ENCODE measurements at places on chromosomes 1 and 21.

DNA sequence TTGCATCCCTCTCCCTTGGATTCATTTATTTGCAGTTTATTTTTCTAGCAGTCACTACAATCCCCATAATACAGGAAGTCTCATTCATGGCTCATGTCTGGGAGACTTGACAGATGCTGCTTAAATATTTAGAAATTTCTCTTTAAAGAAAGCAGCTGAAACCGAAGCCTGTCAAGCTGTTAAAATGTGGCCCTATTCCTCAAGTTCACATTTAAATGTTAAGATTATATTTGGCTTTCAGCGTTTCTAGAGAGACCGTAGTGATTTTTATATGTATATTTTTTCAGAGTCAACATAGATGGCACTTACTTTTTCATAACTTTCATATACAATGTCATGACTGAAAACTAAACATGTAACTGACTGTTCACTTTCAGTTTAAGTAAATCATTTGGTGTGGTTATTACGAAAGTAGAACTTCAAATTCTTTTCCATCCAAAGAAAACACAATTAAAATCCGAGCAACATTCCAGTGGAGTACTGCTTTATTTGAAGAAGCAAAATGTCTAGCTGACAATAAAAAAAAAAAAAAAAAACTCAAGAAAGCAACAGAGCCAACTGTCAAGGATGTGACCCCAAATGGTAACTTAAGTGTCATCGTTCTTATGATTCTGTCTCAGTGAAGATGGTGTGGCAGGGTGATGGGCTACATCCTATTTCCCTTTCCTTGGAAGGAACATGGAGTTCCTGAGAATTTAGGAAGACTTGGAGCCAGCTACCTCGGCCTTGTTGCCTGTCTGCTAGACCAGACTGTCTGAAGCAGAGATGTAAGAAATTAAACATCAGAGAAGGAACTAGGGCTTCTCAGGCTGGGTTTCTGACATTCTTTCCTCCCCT, 37.8 kb downstream of the MIS18A start:
- DNase-seq, result no peak

GRCh38 chr1:185268352-185268751, 48.7 kb downstream of the IVNS1ABP start:
- DNase-seq, result no peak

DNA sequence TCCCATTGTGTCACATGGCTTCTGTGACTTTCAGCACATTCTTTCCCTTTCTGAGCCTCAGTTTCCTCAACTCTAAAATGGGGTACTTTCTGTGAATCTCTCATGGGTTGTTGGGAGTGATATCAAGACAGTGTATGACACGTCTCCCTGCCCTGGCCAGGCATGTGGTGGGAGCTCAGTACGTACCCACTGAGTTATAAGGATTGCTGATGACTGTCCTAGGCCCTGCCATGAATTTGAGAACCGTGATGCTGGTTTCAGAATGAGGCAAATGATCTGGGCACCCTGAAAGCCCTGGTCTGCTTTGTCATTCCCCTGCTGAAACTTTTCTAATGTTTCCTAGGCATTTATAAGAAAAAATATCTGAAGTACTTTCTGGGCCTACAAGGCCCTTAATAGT, 3.6 kb downstream of the ZNF362 start:
- DNase-seq, result no peak

DNA sequence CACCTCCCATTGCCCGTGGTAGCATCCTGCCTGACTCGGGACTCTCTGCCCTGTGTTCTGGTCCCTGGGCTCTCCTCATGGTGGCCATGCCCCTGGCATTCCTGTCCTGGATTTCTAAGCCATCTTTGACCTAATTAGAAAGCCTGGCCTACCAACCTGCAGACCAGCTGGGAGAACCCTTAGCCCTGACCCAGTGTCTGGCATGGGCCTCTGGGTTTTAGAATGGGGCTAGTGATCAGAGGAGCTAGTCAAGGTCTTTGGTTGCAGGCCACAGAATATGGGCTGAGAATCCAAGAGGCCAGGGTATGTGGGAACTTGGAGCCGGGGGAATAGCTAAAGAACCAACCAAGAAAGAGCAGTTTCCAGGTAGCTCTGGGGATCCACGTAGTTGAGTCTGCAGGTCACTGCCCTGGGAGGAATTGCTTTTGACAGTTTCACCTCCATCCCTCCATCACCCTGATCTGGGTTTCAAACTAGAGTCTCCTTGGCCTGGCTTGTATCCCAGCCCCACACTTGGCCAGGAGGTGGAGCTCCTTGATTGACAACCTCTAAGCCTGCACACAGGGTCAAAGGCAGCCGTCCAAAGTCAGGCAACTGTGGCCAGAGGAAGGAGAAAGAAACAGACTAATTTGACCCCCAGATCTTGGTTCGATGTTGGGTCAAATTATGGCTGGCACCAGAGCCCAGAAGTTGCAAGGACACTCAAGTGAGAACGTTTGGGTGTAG, 54.7 kb upstream of the ABCG1 start:
- no peak for DNase-seq

GRCh38 chr1:184859381-184860105, 104.9 kb upstream of the EDEM3 start:
- DNase-seq, result no peak

GRCh38 chr1:17891205-17892110, 136.3 kb downstream of the ACTL8 start:
- DNase-seq, result no peak

All from AG04450 (cell line).